CD4-positive, alpha-beta T cell treated with Interleukin-6 for 4 hours (primary cell): ENCODE measurements at places on chromosomes 3 and 15.

- DNase-seq: no peak
These were observed 137.7 kb downstream of the TPRG1 start for GRCh38 chr3:189309400-189309975.

- no peak for DNase-seq
These were observed 34.8 kb downstream of the KLF15 start for GRCh38 chr3:126322181-126322967.

GRCh38 chr3:75171630-75172230, 492.4 kb upstream of the FRG2C start:
- no peak for DNase-seq

GRCh38 chr15:25670025-25670554, 193.0 kb downstream of the ATP10A start:
- DNase-seq: no peak

GRCh38 chr3:39414421-39414907, 7.9 kb downstream of the RPSA start:
- no peak for DNase-seq

DNA sequence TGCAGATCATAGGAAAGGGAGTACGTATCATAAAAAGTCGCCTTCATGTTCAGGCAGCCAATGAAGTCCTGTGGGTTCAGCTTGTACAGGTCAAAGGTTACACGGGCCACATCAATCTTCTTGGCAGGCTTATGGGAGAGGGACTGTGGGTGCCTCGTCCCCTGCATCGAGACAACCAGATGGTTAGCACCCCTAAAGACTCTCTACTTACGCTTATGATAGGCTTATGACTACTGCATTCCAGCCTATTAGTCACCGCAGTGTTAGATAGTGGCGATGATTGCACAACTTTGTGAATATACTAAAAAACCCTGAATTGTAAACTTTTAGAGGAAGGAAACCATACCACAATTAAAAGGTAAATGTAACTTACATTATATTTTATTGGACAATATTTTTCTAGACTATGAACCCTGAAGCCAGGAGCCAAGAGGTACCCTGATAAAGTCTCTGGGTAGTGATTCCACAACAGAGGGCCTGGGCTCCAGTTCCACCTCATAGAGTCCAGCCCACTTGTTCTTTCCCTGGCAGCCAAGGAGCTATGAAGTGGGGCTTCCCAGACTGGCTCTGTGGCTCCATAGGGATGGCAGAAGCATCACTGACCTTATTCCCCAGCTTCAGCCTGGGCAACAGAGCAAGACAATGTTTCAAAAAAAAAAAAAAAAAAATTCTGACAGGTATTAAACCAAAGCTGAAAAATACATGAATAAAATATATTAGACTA, 2.5 kb upstream of the FANCD2 start:
- DNase-seq: no peak
